Retina (tissue), 1 donor: ENCODE measurements at places on chromosomes 7 and 10.
A peak's percentile ranks its signal among the peaks of the same experiment; 100 is the strongest.

GRCh38 chr10:22321924-22322640 lies 1.2 kb downstream of the BMI1 start:
- peak; percentile 76 for DNase-seq

- no peak for DNase-seq
Observed at GRCh38 chr7:89908736-89909135, 245.5 kb upstream of the STEAP1 start.

- no peak for DNase-seq
Observed at GRCh38 chr10:23399701-23400144, 39.2 kb upstream of the OTUD1 start.

DNA sequence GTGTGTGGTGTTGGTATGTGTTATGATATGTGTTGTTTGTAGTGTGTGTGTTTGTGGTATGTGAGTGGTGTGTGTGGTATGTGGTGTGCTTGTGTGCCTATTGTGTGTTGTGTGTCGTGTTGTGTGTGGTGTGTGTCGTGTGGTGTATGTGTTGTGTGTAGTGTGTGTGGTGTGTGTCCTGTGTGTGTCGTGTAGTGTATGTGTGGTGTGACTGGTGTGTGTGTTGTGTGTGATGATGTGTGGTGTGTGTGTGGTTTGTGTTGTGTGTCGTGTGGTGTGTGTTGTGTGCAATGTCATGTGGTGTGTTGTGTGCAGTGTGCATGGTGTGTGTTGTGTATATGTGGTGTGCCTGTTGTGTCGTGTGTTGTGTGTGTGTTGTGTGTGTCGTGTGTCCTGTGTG lies 144.6 kb downstream of the DNAJB6 start:
- no peak for DNase-seq
